ENCODE measurements at places on chromosomes 3 and 15.
A peak's percentile ranks its signal among the peaks of the same experiment; 100 is the strongest.

- DNase-seq = peak; percentile 26
These were observed 48.5 kb downstream of the ITGA11 start for GRCh38 chr15:68383161-68384074.

GRCh38 chr15:81809543-81809942 lies 236.3 kb downstream of the MEX3B start:
- DNase-seq = peak; percentile 9

- no peak for DNase-seq
These were observed 108.4 kb upstream of the SLC6A11 start for GRCh38 chr3:10707400-10708215.

GRCh38 chr3:16134173-16134928 lies 40.1 kb upstream of the GALNT15 start:
- DNase-seq = no peak

DNA sequence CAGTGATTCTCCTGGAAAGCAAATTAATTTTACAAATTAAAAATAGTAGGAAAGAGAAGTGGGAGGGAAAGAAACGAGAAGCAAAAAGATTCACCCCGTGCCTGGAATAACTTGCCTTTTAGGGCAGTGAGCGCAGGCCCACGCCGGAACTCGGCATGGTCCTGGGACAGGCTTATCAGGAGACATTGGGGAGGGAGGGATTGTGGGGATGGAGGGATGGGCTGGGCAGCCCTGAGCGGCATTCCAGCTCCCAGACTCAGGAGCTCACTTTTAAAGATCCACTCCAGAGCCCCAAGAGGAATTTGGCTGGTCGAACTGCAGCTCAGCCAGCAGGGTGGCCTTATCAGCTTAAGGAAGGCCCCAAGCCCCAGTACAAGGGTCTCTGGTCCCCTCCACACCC lies 117.9 kb downstream of the ADCY5 start:
- no peak for DNase-seq

DNA sequence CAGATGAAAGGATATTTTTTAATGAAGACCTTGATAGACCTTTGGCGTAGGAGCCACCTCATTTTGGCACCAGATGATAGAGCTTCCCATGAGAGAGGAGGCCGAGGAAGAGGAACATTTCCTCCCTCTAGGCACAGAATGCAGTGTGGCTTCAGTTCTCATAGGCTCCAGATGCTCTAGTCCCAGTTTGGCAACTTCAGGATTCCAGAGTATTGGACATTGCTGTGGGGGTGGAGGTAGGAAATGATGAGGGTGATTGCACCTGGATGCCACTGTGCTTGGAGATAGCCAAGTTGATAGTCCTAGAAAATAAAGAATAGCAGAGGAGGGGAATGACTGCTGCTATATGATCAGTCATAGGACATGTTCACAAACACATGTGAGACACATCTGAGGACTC lies 58.3 kb upstream of the KY start:
- DNase-seq = no peak

DNA sequence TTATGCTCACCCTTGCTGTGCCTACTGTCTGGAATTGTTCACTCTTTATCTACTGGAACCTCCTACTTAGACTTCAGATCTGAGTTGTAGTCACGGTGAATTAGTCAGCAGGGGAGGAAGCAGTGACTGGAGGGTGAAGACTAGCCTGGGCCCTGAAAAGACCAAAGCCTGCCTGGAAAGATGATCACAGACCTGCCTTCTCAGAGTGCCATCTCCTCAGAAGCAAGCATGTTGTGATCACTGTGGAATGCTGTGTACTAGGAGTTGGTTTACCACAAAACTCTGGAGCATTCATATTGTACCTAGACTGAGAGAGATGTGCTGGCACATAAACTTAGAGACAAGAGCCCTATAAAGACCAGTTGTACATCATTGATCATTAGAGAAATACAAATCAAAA lies 100.7 kb upstream of the SCN10A start:
- no peak for DNase-seq

GRCh38 chr3:66463730-66464511 lies 36.9 kb downstream of the LRIG1 start:
- DNase-seq = no peak

GRCh38 chr3:100954199-100954935 lies 38.9 kb downstream of the ABI3BP start:
- no peak for DNase-seq

DNA sequence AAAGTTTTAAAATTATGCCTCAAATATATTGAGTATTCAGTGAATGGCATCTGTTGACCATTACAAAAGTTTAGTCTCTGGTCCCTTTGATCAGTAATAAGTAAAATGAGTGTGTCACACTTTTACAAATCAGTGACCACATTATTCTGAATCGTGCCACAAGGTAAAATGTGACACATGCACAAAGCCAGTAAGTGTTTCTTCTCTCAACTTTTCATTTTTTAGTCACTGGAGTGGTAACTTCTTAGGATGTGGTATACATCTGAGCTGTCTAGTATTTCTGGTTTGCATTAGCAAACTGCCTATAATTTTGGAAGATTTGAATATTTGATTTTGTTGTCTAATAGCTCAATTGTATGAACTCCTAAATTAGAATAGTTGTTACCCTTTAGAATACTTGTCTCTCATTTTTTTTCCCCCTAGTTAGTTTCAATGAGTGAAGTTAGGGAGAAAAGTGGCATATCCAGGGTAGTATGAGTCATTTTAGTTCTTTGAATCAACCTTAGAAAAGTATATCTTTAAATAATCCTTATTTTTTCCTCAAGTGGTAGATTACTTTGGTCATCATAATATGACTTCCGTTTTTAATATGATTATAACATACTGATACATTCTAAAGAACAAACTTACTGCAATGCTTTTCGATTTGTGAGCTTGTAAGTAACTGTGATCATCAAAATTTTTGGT lies 18.1 kb downstream of the DNAJC13 start:
- DNase-seq = no peak

- DNase-seq = no peak
These were observed 14.9 kb downstream of the TBL1XR1 start for GRCh38 chr3:177182352-177182751.

All from activated CD4-positive, alpha-beta T cell treated with anti-CD3 and anti-CD28 coated beads, Interleukin-2, amount 50 U/mL, for 48 hours (primary cell).